ENCODE measurements at places on chromosomes 3 and 15.

DNA sequence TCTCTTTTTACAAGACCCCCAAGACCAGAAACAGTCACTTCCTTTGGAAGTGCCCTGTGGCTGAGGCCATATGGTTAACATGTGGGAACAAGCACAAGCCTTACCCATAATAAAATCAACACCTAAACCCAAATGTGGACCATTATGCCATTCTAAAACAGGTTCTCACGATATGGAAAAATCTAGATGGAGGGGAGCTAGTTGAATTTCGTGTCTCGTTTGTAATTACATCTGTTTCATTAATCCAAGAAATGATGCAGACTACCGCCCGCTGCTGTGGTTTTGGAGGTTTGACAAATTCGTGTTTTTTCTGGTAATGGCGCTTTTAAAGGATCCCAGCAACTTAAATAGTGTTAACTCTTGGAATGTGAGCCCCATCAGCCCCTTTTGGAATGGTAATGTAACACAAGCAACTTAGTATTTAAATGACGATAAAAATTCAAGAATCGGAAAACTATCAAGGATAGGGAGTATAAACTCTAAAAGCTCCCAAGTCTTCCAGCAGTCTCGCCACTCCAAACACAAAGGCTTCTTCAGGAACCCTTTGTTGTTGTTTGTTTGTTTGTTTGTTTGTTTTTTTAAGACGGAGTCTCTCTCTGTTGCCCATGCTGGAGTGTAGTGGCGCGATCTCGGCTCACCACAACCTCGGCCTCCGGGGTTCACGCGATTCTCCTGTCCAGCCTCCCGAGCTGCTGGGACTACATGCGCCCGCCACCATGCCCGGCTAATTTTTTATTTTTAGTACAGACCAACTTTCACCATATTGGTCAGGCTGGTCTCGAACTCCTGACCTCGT, 1.1 kb downstream of the CNBP start:
- DNase-seq = peak; percentile 41

GRCh38 chr3:112351823-112352222, 18.9 kb downstream of the CD200 start:
- no peak for DNase-seq

GRCh38 chr3:18372786-18373405, 52.2 kb downstream of the SATB1 start:
- DNase-seq = no peak

DNA sequence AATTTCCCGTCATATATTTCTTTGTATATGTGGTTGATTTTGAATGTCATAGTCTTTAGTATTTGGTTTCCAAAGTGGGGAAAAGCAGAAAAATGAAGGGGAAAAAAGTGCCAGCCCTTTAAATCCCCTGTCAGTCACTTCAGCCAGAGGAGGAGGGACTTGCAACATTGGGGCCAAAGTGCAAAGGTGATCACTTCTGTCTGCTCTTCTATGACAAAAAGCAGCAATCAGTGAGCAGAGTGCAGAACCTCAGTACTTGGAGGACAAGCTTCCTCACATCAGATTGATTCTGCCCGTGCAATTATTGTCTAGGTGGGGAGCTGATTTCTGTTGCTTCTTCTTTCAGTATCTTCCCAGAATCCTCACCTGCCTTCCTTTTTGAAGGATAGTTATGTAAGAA, 60.0 kb downstream of the STT3B start:
- no peak for DNase-seq

GRCh38 chr3:36434687-36435426, 54.6 kb downstream of the STAC start:
- peak; percentile 35 for DNase-seq

- DNase-seq = no peak
Observed at GRCh38 chr3:25056803-25057351, 371.2 kb upstream of the RARB start.

DNA sequence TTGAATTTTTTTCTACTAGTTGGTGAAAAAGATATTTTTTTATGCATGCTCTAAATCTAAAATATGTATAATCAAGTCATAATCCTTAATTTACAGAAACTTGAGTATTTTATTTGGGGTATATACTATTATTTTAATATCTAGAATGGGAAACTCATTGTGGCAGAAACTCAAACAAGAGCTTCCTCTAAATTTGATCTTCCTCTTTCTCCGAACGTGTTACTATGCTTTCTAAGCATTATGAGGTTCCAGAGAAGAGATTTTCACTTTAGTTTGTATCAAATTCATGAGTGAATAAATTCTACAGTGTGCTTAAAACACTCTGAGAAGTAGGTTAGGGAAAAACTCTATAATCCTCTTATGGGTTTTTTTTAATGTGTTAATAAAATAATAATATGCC, 173.1 kb downstream of the POTEB3 start:
- DNase-seq = no peak
